ENCODE measurements at places on chromosomes 13 and 19. TPM values are rescaled to one million over a fixed set of nuclear protein-coding genes. Genes with fewer than 3 reads are reported as not detected.

Gene FAM187B
- not detected for total RNA-seq

Gene SIGLEC12
- not detected for total RNA-seq

Gene UGGT2
- total RNA-seq = not detected

Gene KANK3
- total RNA-seq = 5.0 TPM

GRCh38 chr19:17285415-17286135, 3.9 kb downstream of the ANKLE1 start:
- DNase-seq = no peak

DNA sequence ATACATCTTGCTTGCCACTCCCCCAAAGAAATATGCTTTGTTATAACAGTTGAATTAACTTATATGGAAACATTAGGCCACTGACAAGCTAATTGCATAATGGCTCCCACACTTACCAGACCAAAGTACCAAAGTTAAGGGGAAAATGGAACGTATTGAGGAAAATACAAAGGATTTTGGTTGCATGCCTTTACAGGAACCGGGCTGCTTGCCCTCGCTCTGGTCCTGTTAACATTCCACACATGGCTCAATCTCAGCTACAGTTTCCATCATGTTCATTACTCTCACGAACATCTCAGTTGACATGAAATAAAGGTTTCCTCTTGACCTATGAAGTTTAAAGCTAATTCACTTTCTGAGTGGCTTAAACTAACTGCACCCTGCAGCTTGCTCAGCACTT, 220.7 kb upstream of the RXFP2 start:
- no peak for DNase-seq

DNA sequence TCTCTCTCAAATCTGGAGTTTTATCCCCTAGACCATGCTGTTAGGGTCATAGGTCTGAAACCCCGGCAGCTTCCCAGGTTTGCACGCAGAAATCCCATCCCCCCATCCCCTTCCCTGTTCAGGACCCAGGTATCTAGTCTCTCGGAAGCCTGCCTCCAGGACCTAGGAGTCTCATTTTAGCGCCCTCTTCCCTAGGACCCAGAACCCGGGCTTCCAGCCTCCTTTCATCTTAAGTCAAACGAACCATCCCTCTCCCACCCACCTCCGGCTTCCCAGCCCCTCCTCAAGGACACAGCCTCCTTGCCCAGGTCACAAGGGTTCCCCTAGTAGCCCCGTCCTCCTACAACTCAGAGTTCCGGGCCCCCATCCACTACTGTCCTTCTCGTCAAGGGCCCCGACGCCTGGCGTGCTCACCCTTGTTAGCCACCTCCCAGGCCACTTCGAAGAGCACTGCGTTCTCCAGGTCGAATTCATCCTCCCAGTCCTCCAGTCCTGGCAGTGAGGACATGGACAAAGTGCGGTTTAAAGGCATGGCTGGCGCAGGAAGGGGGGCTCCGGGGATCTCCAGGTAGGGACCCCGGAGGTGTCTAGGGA, 431 bp downstream of the GYS1 start:
- no peak for DNase-seq

Measured in CD4-positive, alpha-beta memory T cell (primary cell).